ENCODE measurements at places on chromosomes 12 and 14.
A peak's percentile ranks its signal among the peaks of the same experiment; 100 is the strongest.

- no peak for DNase-seq
Observed at GRCh38 chr12:46089414-46090162, 99.2 kb upstream of the SCAF11 start.

DNA sequence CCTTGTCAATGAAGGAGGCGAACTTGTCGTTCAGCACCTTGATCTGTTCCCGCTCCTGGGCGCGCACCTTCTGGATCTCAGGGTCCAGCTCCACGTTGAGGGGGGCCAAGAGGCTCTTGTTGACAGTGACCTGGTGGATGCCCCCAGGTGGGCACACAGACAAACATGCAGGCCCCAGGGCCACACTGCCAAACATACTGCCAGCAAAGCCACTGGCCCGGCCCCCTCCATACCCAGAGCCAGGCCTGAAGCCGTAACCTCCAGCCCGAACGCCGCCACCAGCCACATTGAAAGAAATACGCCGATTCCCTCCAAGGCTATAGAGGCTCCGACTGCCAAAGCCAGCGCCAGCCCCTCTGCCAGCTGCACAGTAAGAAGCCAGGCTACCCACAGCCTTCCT, 337 bp downstream of the KRT74 start:
- DNase-seq, result no peak

DNA sequence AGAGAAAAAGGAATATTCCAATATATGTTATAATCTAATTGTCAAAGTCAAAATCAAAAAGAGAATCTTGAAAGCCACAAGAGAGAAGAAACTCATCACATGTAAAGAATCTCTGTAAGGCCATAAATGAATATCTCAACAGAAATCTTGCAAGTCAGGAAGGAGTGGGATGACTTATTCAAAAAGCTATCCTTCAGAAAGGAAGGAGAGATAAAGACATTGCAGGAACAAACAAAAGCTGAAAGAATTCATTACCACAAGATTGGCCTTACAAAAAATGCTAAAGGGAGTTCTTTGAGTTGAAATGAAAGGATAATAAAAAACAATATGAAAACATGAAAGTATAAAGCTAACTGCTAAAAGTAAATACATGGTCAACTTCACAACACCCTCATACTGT, 286.8 kb downstream of the LRIG3 start:
- no peak for DNase-seq

GRCh38 chr12:104369708-104370107, 66.2 kb downstream of the EID3 start:
- DNase-seq, result no peak

DNA sequence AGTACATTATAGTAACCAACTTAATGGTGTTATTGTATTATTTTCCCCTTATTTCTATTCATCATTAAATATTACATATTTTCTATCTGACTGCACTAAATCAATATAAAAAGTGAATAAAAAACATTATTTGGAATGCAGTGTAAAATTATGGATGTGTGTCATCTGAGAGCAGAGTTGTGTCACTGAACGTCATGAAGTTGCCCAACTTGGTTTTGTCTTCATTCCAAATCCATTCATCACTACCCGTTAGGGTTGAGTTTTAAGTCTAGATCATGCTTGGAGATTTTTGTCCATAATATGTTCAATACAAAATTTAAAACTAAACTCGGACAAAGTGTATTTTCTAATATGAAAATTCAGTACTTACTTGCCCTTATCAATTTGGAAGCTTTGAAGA, 16.1 kb downstream of the KLRF1 start:
- DNase-seq, result no peak

GRCh38 chr14:51939755-51940301, 49.5 kb upstream of the RTRAF start:
- no peak for DNase-seq

DNA sequence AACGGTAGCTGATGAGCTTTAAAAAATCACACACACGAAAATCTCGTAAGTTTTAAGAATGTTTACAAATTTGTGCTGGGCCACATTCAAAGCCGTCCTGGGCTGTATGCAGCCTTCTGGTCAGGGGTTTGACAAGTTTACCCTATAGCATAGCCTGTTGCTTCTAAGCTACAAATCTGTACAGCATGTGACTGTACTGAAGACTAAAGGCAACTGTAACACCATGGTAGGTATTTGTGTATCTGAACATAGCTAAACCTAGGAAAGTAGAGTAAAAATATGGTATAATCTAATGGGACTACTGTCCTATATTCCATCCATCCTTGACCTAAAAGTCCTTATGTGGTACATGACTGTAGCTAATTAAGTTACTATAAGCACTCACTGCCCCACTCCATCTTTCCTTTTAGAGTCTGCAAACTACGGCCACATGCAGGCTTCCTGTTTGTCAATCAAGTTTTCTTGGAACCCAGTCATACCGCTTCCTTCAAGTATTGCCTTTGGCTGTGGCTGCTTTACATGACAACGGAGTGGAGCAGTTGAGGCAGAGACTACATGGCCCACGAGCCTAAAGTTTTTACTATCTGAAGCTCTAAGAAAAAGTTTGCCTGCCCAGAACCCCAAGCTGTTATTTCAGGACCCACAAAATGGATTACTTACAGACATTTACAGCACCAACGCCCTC, 18.5 kb downstream of the KRT7 start:
- no peak for DNase-seq

DNA sequence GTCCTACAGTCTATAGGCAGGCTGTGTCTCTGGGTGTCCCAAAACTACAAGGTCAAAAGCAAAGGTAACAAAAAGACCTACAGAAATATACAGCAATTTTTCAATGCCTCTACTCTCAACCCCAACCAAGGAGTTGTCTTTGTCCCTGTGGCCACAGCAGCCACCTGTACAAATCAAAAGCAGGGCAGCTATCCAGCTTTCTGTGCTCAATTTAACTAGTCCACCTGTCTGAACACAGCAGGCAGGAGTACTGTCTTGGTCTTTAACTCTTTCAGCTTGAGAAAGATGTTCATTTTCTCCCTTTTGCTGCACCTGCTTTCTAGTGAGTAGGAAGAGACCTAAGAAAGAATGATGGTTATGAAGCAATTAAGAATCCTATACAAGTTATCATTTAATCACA, 19.7 kb downstream of the GDF11 start:
- DNase-seq, result no peak

- no peak for DNase-seq
Observed at GRCh38 chr12:59675461-59675860, 79.6 kb downstream of the SLC16A7 start.

- no peak for DNase-seq
Observed at GRCh38 chr14:52844262-52845060, 53.1 kb upstream of the GNPNAT1 start.

GRCh38 chr12:122980183-122981035, at the start of gene ARL6IP4:
TSS of gene ARL6IP4 (plus strand) at chr12:122980681. CDS start at chr12:122981140, 459 bp downstream.
- DNase-seq, result peak; percentile 62

DNA sequence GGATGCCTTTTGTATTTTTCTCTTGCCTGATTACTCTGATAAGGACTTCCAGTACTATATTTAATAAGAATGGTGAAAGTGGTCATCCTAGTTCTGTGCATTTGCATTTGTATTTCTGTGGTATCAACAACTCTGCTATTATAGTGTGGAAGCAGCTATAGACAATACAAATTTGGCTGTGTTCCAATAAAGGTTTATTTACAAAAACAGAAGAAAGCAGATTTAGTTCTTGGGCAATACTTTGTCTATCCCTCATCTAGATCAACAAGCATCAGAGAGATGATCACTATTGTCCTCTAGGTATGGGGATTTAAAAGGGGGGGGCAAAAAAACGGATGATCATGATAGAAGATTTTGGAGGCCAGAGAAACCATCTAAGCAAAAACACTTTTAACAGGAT, 19.1 kb upstream of the BTG1 start:
- no peak for DNase-seq

DNA sequence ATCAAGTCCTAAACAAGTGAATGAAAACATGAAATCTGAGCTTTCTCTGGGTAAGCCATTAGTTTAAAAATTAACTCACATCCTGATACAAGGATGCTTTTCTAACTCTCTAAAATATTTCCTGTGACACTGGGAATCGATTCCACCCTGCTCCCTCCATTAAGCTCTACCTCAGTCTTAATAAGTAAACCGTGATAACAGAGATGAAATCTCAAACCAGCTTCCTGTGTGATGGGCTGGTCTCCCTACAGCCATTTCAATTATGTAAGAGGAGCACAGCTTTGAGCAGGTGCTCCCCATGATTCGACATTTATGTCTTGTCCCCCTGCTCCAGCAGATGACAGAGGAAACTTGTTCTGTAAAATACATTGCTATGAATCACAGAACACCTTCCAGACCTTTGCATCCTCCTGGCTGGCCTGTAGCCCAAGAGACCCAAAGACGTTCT, 59.0 kb downstream of the GAS2L3 start:
- no peak for DNase-seq

GRCh38 chr12:65948320-65949008, 124.2 kb downstream of the HMGA2 start:
- no peak for DNase-seq

DNA sequence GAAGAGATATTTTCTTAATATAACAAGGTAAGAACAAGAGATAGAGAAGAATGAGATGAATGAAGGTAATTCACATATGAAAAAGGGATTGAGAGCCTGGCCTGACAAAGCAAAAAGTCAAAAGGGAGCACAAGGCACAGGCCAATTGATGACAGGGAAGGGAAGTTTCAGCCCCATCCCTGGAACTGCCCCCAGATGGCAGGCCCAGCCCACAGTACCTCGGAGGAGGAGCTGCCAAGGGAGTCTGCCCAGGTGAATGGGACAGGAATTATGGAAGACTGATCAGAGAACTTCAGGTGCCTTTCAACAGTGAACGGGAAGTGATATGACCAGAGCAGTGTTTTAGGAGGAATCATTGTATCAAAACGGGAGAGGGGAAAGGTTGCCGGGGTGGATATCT, 15.7 kb downstream of the SNRPF start:
- DNase-seq, result no peak

GRCh38 chr12:91381309-91381804, 198.7 kb upstream of the DCN start:
- DNase-seq, result peak; percentile 26

DNA sequence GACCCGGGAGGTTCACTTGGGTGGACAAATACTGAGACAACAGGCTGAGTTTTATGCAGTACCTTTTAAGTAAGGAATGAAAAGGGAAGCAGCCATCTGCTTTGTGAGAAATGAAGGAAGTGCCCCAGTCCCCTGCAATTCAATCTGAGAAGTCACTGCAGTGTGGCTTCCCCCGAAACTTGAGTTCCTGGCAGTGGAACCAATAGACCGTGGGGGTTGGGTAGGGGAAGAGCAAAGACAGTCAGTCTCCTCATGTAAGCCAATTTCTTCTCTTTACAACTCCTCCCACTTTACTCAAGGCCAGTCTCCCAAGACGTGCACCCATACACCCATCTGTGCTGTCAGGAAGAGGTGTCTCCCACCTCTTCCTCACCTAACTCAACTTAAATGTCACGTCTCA, 206.5 kb downstream of the BCAT1 start:
- peak; percentile 16 for DNase-seq

- no peak for DNase-seq
Observed at GRCh38 chr14:77259025-77259715, 11.8 kb downstream of the NGB start.

- DNase-seq, result no peak
Observed at GRCh38 chr12:49979791-49980190, 7.0 kb downstream of the AQP6 start.

DNA sequence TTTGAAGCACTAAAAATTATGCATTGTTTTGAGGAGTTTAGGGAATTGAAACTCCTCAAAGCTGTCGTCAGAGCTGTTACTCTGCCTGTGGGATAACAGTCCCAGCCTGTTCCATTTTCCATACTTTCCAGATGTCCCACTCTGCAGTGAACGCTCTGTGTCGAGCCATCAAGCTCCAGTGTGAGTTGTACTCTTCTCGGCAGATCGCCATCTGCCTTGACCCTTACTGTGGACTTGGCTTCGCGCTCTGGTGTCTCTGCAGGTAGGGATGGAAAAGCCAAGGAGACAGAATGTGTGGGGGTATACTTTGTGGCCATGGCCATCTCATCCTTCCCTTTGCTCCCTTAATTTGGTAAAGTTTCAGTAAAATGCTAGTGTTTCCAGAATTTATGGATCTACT, 35.5 kb upstream of the ATF1 start:
- no peak for DNase-seq

DNA sequence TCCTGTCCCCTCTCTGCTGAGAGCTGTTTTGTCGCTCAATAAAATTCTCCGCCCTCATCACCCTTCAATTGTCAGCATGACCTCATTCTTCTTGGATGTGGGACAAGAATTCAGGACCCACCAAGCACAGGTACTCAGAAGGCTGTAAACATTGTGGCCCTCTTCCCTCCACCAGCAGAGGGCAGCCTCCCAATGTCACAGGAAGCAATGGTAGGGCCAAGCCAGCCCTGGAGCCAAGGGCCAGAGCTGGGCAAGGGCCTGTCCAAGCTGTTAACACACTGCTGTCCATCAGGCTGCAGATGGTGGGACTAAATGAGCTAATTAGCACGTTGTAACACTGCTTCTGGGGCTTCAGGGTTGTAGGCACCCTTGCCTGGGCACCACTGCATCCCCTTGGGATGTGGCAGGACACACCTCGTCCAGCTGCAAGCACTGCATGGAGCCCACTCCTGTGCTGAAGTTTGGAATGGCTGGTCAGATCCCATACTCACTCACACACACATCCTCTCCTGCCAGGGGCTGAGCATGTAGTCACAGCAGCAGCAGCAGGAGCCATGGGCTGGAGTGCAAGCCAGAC, 62.7 kb upstream of the HECTD1 start:
- no peak for DNase-seq

DNA sequence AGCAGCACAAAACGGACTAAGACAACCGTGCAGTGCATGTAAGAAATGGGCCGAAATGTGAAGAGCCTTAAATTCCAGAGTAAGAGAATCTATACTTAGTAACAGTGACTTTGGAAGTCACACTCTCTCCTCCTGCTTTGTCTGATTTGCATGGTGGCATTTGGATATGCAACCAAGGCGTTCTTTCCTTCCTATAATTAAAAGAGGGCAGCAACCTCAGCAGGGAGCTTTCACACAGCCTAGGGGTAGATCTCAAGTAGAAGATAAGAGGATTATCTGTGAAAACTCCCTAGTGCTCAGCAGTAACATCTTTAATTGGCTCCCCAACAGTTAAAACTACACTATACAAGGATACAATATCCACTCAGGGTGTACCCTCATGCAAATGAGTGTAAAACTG, 16.5 kb downstream of the GMFB start:
- DNase-seq, result no peak

GRCh38 chr14:33511851-33512640, 438.8 kb downstream of the EGLN3 start:
- no peak for DNase-seq

- no peak for DNase-seq
Observed at GRCh38 chr14:58809520-58809919, 171.8 kb downstream of the DACT1 start.

- DNase-seq, result no peak
Observed at GRCh38 chr12:75172611-75173010, 37.0 kb downstream of the KCNC2 start.

- no peak for DNase-seq
Observed at GRCh38 chr12:93130366-93131054, 201.4 kb upstream of the EEA1 start.

GRCh38 chr12:32515137-32515873, 115.9 kb downstream of the FGD4 start:
- DNase-seq, result no peak

- no peak for DNase-seq
Observed at GRCh38 chr12:125314051-125314755, 249.0 kb downstream of the AACS start.

GRCh38 chr12:66120477-66120876, 10.1 kb downstream of the LLPH start:
- no peak for DNase-seq
